ENCODE measurements at places on chromosomes 7 and 10.
A peak's percentile ranks its signal among the peaks of the same experiment; 100 is the strongest.

GRCh38 chr7:134781171-134781570, 1.7 kb downstream of the CALD1 start:
- DNase-seq = no peak

GRCh38 chr10:18438361-18439126, 212.8 kb downstream of the NSUN6 start:
- no peak for DNase-seq

GRCh38 chr7:516606-517456, 2.8 kb downstream of the PDGFA start:
- no peak for DNase-seq

GRCh38 chr10:125177641-125178640, 17.6 kb upstream of the CTBP2 start:
- no peak for DNase-seq

DNA sequence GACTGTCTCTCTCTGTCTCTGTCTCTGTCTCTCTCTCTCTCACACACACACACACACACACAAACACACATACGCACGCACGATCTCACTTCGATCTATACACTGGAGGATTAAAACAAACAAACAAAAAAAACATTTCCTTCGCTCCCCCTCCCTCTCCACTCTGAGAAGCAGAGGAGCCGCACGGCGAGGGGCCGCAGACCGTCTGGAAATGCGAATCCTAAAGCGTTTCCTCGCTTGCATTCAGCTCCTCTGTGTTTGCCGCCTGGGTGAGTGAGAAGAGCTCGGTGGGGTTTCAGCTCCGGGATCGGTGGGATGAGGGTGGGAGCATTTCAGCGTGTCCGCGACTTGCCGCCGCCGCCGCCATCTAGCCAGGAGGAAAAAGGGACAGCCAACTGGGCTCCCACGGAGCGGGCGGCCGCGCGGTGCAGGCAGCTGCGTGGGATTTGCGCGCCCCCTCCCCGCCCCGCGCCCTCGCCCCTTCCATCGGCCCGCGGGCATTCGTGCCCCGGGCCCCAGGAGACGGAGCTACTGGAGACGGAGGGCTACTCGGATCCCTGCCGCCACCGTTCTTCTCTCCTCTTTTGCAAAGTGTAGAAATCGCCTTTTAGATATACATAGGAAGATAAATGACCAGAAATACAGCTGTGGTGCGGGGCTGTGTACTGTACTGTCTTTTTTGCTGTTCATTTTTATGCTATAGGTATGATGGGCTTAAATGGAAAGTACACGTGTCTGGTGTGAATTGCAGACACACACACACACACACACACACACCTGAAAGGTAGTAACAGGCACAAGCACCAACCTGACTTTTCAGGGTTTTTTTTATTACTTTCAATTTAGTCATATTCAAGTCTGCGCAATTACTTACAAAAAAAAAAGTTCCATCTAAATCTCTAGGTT, 581 bp downstream of the PTPRZ1 start:
- no peak for DNase-seq

DNA sequence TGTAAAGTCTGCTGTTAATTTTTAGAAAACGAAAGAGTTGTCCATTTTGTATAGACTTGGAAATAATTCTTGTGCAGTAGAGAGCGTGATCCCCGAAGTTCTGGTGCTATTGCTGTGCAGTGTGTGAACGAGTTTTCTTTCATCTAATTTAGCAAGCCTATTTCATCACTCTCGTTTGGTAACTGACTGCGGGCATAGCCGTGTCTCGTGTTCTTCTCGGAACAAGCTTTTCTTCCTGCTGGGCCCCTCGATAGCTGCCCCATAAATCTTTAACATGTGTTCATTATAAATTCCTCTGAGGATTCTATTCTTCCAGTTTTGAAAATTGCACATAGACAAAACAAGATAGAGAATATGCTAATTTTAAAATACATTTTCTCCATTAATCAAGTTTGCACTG, 622.0 kb upstream of the PFKP start:
- DNase-seq = no peak

DNA sequence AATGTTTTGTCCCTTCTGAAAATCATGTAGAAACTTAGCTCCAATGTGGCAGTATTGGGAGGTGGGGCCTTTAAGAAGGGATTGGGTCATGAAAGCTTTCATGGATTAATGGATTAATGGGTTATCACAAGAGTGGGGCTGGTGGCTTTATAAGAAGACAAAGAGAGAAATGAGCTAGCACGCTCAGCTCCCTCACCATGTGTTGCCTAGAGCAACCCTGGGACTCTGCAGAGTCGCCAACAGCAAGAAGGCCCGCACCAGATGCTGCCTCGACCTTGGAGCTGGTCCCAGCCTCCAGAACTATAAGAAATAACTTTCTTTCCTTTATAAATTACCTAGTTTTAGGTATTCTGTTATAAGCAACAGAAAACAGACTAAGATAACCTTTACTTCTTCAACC, 74.9 kb upstream of the HECW1 start:
- DNase-seq = no peak

GRCh38 chr10:112539340-112539739, 92.3 kb downstream of the VTI1A start:
- DNase-seq = no peak

DNA sequence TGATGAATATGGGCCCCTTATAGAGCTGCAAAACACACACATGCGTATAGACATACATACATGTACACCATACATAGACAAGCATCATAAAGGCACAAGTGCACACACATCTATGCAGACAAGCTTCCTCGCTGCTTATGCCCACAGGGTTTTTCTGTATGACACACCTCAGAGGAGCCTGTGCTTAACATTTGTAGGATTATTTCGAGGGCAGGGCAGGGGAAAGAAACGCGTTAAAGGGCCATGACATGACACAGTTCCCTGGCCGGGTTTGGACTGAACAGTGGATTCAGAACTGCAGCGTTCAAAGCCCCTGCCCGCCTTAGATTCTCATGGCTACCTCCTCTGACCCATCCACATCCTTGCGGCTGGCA, 44.8 kb downstream of the CHST3 start:
- DNase-seq = no peak

- no peak for DNase-seq
These were observed 12.0 kb upstream of the KCNMA1 start for GRCh38 chr10:77649333-77650331.

- DNase-seq = no peak
These were observed 57.7 kb upstream of the DNAJB6 start for GRCh38 chr7:157278791-157279724.

- DNase-seq = no peak
These were observed 3.1 kb upstream of the HOXA4 start for GRCh38 chr7:27133409-27134231.

- no peak for DNase-seq
These were observed 242.9 kb downstream of the GRID1 start for GRCh38 chr10:86123715-86124114.

- DNase-seq = no peak
These were observed 103.5 kb downstream of the FAM53B start for GRCh38 chr10:124640538-124641231.

GRCh38 chr7:43568529-43568928, 14.4 kb upstream of the STK17A start:
- no peak for DNase-seq

- no peak for DNase-seq
These were observed 38.7 kb upstream of the DLG5 start for GRCh38 chr10:77965294-77965693.

- DNase-seq = no peak
These were observed 145.4 kb upstream of the ASAH2 start for GRCh38 chr10:50396491-50397311.

DNA sequence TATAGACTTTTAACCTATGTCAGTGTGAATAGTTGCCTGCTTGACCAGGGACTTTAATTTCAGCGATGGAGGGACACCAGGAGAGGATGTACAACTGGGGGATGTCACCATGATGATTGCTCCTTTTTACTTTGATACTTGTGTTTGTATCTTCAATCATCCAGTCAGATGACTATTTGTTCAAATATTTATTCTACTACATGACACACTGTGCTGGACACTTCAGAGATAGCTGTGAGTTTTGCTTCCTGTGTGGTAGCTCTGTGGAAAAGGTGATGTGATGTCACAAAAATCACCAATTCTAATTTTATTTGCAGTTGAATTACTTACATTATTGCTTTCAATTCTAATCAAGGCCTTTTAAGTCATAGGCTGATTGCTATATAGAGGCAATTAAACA, 62.7 kb upstream of the CREB5 start:
- DNase-seq = no peak

GRCh38 chr7:74404741-74405140, 49.0 kb upstream of the GTF2IRD1 start:
- no peak for DNase-seq

- no peak for DNase-seq
These were observed 72.6 kb downstream of the EPDR1 start for GRCh38 chr7:37993060-37993501.

DNA sequence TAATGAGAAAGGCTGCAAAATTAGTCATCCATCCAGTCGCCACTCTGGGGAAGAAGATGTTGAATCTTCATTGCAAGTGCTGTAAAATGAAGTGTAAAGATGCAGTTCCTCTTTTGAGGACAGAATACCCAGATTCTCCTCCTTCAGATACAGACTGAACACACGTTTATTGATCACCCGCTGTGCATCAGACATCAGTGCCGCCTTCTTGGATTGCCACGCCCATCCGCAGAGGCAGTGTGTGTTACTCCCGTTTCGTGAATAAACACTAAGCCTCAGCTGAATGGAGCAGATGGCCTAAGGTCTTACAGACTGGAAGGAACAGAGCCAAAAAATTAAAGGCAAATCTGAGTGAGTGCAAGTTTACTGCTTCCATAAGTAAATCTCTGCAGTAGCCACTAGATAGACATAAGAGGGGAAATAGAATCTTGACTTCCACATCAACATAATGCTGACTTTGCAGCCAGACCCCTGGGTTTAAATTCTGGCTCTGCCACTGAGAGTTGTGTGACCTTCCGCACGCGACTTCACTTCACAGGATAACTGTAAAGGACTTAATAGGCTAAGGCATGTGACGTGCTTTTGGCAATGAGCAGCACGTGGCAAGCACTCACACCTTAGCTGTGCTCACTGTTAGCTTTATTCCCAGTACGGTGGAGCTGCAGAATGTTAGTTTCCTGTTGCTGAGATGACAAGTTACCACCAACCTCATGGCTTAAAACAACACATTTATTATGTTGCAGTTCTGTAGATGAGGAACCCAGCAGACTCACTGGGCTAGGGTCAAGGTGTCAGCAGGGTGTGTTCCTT, 285.9 kb downstream of the CELF2 start:
- DNase-seq = peak; percentile 43

GRCh38 chr10:9262770-9263169, 1208.3 kb downstream of the GATA3 start:
- no peak for DNase-seq

GRCh38 chr10:90288391-90288933, 569.4 kb downstream of the HTR7 start:
- no peak for DNase-seq

DNA sequence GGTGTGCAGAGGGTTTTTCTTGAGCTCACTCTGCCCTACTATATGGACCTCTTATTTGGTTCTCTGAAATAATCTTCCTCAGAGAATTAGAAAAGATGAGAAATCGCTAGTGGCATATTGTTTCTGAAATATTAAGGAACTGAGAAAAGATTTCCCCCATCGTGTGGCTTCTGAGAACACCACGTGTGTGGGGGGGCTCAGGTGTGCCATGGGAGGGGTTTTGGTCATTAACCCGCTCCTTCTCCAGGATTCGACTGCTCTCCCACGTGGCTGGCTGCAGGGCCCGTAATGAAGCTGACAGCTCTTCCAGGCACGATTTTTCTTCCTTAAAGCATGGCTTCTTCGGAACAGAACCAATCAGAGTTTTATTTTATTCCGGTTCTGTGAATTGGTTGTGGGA, 67.7 kb downstream of the XRCC2 start:
- DNase-seq = no peak

DNA sequence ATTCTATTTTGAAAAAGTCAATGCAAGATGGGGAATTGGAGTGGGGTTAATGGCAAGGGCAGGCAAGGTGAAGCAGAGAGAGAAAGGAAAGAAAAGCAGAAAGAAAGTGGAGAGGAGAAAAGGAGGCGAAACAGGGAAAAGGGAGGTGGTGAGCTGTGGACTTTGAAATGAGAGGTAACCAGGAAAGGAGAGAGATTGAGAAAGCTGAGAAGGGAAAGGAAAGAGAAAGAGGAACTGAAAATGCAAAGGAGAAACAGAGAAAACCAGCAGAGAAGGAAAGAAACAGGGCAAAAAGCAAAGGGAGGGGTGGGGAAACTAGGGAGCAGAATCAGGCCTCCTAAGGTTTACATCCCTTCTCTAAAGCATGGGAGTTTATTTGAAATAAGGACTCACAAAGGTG, 72.5 kb upstream of the TPK1 start:
- DNase-seq = no peak

- DNase-seq = no peak
These were observed 57.1 kb downstream of the PLPP4 start for GRCh38 chr10:120514035-120514620.

DNA sequence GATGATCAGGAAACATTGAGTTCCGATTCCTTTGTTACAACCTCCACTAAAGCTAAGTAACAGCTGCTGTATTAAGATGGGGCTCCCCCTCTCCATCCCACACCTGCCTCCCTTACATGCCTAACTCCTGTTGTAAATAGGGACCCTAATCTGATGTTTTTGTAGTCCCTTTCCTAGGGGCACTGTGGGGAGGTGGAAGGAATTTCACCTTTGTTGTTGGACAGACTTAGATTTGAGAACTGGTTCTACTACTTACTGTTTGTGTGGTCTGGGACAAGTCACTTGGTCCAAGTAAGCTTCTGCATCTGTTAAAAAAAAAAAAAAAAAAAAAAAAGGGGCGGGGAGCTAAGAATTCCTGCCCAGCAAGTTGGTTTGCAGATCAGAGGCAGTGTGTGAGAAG, 42.6 kb downstream of the KIAA1217 start:
- no peak for DNase-seq

DNA sequence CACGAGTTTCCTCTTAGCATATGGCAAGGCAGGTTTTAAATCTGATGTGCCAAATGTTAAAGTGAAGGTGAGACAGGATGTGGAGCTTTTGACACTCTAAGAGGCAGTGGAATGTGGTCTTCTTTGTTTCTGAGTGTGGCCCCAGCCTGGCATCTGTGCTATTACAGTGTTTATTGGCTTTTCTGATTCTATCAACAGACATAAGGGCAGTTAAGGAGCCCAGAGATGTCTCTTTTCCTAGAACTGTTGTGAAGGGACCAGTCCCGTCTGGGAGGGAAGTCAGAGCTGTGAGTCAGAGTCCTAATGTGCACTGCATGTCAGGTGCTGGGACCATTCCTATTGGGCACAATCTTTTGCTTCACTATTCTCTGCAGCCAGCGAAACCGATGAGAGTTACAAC, 32.5 kb downstream of the TRUB1 start:
- DNase-seq = no peak

Measured in CD8-positive, alpha-beta T cell (primary cell).